Panc1 (cell line): ENCODE measurements at places on chromosomes 1 and 21. TPM values are rescaled to one million over a fixed set of nuclear protein-coding genes. Genes with fewer than 3 reads are reported as not detected.

GRCh38 chr1:63955370-63956145 is 181.7 kb downstream of the ROR1 start:
- DNase-seq: no peak

DNA sequence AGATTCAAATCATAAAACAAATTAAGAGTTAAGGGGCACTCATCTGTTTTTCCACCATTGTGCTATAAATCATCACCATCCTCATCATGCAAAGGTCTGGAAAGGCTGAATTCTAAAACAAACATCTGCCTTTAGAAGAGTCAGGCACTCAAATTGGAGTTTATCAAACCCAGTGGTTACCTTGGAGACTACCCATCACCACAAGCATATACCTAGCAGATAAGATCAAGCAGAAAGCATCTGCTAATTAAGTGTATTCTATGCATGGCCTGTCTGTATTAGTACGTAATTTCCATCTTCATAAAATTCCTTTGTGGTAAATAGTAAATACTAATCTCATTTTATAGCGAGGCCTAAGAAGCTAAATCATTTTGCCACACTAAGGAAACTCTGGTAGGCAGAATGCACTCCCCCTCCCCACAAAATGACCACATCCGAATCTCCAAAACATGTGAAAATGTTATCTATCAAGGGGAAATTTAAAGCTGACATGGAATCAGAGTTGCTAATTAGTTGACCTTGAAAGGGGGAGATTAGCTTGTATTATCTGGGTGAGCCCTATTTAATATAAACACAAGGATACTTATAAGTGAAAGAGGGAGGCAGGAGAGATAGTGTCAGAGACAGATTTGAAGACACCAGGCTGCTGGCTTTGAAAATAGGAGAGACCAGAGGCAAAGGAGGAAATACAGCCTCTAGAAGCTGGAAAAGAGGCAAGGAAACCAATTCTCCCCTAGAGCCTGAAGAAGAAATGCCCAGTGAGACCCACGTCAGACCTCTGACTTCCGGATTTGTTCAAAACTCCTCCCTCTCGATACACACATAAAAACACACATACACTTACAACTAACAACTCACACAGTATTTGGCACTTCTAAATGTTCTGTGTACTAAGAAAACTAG is 23.2 kb downstream of the ARID4B start:
- no peak for DNase-seq

DNA sequence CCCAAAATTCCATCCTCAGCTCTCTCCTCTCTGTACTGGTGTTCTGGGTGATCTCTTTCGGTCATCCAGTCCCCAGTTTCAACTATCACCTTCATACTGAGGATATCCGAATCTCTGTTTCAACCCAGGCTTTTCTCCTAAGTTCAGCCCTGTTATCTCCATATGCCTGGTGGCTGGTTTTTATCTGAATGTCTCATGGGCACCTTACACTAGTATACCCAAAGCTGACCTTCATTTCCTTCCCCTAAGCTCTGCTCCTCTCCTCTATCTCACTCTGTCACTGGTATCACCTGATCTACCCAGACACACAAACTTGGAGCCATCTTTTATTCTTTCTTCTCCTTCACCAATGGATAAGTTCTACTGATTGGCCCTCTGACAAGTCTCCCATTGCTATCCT is 53.0 kb downstream of the LRRC71 start:
- no peak for DNase-seq

DNA sequence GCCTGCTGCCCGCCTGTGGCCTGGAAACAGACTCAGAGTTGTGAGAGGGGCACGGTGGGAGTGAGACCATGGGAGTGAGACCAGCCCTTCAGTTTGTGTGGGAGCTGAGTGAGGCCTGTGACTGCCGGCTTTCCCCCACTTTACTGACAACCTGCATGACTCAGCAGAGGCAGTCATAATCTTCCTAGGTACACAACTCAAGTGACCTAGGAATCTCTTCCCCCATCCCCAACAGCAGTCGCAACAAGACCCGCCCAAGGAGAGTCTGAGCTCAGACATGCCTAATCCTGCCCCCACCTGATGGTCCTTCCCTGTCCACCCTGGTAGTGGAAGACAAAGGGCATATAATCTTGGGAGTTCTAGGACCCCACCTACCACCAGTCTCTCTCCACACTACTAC is 44.2 kb downstream of the KLHL20 start:
- DNase-seq: no peak

- no peak for DNase-seq
Measured at GRCh38 chr1:232452736-232453440, 177.0 kb downstream of the SIPA1L2 start.

DNA sequence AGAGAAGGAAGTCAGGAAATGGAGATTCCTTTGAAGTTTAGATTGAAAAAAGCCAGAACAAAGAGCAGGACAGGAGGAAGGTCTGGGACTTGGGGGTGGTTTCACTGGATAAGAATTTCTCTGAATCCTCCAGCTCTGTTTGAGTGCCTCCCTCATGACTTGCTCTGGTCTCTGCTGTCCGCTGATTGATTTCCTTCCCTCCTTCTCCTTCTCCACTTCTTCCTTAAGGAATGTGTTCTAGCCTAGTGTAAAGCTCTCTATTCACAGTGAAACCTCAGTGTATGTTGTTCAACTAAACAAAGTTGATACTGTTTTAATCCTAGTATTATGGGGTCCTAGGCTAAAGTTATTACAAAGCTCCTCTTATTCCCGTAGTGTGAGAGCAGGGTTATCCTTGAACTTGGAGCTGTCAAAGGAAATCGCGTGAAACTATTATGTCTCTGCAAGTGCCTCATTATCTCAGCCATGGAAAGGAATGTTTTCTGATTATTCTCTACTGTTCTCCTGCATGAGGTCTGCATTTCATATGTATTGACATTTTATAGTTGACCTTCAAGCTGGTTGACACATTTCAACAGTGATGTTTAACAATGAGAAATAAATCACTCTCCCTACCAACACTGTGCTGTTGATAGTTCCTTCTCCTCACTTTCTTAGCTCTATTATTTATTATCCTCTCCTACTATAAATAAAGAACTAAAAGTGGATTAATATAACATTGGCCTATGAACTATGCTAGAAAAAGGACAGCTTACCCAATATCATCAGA is 82.7 kb upstream of the KCTD3 start:
- no peak for DNase-seq

DNA sequence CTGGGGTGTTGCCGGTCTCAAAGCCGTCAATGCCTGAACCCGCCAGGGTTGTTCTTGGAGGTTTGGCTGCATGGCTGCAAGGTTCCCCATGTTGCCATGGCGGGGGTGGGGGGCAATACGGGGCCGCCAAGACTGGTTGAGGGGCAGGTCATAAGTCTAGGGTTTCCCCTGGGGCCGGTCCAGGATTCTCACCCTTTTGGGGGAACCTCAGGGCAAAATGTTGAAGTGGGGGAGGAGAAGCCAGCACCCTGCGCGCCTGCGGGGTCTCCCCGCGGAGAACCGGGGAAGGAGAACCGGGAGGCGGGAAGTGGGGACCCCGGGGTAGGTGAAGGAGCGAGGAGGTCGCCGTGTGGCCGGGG is 401 bp upstream of the ARHGEF10L start:
- no peak for DNase-seq

DNA sequence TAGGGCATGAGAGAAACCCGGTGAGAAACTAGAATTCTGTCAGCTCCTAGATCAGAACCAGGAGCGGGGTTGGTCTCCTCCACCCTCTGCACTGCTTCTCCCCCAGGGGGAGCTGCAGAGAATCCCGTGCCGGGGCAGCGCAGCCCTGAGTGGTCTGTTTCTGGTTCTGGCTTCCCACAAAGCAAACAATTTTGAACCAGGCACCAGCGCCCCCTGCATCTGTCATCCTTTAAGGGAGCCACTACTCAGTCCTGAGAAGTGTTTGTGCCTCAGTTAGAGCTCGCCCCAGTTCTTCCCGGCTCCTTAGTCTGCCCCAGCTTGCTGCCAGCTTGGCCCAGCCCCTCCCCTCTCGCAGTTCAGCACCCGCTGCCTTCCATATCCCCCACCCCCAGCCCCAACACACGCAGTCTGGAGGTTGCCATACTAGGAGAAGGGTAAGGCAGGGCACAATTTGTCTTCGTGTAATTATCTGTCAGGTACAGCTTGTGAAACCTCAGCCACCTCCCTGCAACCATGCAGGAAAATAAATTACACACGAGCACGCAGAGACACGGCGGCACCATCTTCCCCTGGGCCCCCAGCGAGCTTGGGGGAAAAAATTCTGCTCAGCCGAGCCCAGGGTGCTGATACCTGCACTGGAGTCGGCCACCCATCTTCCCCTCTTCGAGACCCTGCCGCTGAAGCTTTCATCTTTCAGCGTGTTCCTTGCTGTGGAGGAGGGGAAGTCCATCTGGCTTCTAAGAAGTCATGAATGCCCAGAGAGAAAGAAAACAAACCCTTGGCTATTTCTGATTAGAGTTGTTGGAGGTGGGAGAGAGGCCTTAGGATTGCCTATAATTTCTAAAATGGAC is 62.6 kb upstream of the CD1D start:
- DNase-seq: no peak

DNA sequence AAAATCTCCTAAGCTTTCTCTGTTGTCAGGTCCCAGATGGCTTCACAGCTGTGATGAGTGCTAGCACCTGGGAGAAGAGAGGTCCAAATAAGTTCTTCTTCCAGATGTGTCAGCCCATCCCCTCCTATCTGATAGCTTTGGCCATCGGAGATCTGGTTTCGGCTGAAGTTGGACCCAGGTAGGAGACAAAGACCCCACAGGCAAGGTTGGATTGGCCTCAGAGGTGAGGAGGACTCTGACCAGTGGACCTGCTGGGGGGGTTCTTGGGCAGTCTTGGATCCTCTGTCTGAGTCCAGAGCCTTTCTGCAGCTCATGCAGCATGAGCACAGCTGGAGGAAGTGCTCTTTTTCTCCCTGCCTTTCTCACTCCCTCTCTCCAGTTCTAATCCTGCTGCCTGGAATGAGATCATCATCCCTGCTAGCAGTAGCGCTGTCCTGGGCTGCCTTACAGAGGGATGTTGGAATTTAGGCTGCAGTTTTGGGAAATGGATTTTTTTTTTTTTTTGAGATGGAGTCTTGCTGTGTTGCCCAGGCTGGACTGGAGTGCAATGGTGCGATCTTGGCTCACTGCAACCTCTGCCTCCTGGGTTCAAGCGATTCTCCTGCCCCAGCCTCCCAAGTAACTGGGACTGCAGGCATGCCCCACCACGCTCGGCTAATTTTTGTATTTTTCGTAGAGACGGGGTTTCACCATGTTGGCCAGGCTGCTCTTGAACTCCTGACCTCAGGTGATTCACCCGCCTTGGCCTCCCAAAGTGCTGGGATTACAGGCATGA is 7.1 kb downstream of the RNPEP start:
- no peak for DNase-seq

DNA sequence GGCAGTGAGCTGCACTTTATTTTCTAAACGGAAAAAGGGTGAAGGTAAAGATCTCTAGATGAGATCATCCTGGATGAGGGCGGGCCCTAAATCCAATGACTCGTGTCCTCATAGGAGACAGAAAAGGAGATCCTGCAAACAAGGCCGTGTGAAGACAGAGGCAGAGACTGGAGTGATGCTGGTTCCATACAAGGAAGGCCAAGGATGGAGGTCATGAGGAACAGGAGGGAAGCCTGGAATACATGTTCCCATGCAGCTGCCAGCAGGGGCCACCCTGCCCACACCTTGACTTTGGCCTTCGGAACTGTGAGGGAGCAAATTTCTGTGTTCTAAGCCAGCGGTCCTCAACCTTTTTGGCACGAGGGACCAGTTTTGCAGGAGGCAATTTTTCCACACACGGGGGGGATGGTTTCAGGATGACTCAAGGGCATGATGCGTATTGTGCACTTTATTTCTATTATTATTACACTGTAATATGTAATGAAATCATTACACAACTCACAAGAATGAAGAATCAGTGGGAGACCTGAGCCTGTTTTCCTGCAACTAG is 94.3 kb downstream of the PSMG1 start:
- DNase-seq: no peak

- no peak for DNase-seq
Measured at GRCh38 chr1:213162338-213162737, 111.3 kb downstream of the RPS6KC1 start.

DNA sequence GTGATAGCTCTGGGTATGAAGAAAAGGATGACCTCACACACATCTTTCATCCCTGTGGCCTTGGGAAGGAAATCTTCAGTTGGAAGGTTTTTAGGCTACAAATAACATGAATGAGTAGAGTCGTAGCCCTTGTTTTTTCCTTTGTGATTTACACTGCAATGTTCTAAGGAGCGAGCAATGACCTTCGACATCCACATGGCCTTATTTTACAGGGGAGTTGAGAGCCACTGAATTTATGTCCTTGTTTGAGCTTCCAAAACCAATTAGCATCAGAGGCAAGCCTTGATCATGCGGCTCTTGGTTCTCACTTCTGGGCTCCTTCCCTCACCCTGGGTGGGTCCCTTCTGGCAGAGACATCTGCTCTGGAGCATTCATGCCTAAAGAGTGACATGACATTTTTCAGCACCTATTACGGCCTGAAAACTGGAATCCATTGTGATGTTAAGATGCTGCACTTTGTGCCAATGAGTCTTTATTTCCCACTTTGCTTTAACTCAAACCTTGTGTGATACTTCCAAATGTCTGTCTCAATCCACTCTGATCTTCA is 70.5 kb upstream of the RUNX1 start:
- no peak for DNase-seq

DNA sequence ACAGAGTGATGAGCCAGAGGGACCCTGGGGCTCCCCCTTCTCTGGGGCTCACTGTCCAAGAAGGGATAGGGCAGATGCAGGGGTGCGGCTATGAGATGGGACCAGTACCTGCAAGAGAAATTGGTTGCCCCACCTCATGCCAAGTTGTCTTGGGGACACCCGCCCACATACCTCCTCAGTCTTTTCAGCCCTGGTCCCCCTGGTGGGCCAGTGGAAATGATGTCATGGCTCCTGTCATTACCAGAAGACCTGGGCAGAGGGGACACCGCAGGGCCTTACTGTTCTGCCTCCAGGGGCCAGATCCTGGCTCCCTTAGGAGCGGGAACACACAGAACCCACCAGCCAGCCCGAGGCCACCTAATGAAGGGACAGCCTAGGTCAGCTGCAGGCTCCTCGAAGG is 63.2 kb downstream of the CDK18 start:
- no peak for DNase-seq

DNA sequence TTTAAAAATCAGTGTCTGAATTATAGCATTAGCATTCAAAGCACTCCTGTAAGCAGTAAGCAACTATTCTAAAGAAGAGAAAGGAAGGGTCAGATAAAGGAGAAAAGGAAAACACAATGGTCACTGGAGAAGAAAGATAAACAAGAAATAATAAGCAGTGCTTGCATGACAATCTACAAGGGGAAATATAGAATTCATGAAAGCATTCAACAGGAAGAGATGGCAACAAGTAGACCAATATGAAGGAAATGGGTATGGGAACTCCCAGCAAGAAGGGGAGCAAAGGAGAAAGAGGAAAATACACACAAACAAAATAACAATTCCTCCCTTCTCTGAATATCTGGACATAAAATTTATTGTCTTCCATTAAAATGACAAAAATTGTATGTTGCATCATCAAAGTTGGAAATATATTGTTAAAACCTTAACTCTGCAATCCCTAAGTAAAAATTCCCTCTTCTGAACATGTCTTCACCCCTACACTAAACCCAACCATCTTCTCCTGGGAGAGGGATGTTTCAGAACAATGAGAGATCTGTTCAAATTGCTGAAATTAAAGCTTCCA is 206.3 kb upstream of the SAMSN1 start:
- DNase-seq: no peak

The SPRTN gene
- total RNA-seq: 20.0 TPM

The IPP gene
- total RNA-seq: 28.8 TPM

The VHLL gene
- 0.28 TPM for total RNA-seq
